ENCODE measurements at places on chromosomes 16 and 17. TPM values are rescaled to one million over a fixed set of nuclear protein-coding genes. Genes with fewer than 3 reads are reported as not detected.

Gene SRR
- 69.0 TPM for polyA plus RNA-seq

Gene ZNF423
- 4.5 TPM for polyA plus RNA-seq

Gene TAC4
- not detected for polyA plus RNA-seq

Gene CES1
- not detected for polyA plus RNA-seq

Gene KCNJ12
- polyA plus RNA-seq, result 1.3 TPM

Gene C17orf113
- 5.2 TPM for polyA plus RNA-seq

Gene DNASE1L2
- polyA plus RNA-seq, result 10.2 TPM
